Uterus (tissue), 4 donors: ENCODE measurements at places on chromosomes 11 and 22. TPM values are rescaled to one million over a fixed set of nuclear protein-coding genes. Genes with fewer than 3 reads are reported as not detected.

DNA sequence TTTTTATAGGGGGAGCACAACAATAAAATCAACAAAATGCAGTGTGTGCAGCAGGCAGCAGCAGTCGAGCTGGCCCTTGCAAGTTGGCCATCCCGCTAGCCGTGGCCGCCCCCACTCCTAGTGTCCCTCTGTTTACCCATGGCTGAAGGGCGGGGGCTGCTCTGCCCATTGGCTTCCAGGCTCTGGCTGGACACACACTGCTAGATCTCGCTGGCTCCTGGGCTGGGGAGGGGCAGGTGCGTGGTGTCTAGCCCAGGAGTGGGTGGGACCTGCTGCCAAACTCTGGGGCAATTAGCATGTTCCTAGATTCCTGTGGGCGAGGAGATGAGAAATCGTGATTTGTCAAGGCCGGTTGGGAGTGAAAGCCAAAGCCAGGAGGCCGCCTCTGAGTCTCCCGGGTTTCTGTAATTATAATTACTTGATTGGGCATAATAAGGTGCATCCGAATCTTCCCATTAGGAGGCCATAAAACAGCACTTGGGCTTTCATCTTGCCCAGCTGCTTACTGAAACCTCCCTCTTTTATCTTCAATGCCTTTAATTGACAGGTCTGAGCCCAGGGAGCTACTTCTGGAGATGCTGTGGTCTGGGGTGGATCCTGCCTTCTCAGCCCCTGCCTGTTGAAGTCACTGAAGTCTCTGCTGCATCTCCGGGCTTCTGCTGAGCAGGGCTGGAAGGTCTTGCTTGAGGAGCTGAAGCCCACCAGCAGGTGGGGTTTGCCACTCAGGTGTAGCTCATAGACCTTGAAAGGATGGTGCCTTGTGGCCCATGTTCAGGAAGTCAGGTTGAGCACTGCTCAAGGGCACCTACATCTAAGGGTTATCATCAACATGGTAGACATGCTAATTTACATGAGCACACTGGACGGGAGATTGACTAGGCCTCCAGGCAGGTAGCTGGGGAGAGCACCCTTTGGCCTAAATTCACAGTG is 44.5 kb upstream of the DKK3 start:
- no peak overlapping the region for H3K4me3 ChIP-seq
- H3K4me1 ChIP-seq: no peaks in the 10 kb centered on the region
- H3K27ac ChIP-seq: peak overlapping the region; percentile 56
- H3K27me3 ChIP-seq: no peaks in the 10 kb centered on the region
- H3K36me3 ChIP-seq: no peaks in the 10 kb centered on the region

DNA sequence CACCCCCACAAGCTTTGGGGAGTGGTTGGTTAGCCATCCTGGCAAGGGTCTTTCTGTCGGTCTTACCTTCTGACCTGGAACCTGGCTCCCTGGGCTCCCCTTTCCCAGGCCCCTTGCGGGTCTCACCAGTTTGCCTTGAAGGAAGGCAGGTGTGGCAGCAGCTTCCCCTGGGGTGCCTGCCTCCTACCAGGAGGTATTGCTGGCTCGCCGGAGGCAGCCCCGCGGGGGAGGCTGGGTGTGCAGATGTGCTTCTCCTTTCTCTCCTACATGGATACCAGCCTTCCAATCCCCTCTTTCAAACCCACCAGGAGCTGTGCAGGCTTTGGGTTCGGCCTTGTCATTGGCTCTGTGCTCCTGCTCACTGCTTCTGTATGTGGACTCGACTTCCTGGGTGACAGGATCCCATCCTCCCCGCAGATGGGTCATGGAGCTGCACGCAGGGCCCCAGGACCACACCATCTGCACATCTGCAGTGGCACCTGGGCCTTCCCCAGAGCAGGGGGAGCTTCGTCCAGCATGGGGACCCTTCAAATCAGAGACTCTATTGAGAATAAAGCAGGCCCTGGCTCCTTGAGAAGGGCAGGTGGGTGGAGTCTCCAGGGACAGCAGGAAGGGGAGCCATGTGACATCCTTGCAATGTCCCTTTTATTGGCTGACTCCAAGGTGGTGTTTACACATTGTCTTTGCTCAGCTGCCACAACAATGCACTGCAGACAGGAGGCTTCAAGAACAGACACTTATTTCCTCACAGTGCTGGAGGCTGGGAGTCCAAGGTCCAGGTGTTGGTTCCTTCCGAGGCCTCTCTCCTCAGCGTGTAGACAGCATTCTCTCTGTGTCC is 592.0 kb downstream of the BRD1 start:
- no peaks in the 10 kb centered on the region for H3K4me1 ChIP-seq
- no peak for DNase-seq
- no peaks in the 10 kb centered on the region for H3K27me3 ChIP-seq
- no peak overlapping the region for H3K27ac ChIP-seq
- no peak overlapping the region for H3K4me3 ChIP-seq

DNA sequence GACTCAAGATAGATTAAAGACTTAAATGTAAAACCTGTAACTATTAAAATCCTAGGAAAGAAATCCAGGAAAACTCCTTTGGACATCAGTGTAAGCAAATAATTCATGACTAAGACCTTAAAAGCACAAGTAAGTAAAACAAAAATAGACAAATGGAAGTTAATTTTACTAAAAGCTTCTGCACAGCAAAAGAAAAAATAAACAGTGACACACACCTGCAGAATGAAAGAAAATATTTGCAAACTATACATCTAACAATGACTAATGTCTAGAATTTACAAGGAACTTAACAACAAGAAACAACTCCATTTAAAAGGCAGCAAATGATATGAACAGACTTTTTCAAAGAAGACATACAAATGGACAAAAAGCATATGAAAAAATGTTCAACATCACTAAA is 359.1 kb downstream of the LUZP2 start:
- no peaks in the 10 kb centered on the region for H3K27me3 ChIP-seq
- no peak for DNase-seq
- no peak overlapping the region for H3K27ac ChIP-seq

- H3K27ac ChIP-seq: no peak overlapping the region
- no peaks in the 10 kb centered on the region for H3K4me1 ChIP-seq
- DNase-seq: no peak
- H3K27me3 ChIP-seq: no peaks in the 10 kb centered on the region
Observed at GRCh38 chr11:74519710-74520109, 26.2 kb upstream of the LIPT2 start.

DNA sequence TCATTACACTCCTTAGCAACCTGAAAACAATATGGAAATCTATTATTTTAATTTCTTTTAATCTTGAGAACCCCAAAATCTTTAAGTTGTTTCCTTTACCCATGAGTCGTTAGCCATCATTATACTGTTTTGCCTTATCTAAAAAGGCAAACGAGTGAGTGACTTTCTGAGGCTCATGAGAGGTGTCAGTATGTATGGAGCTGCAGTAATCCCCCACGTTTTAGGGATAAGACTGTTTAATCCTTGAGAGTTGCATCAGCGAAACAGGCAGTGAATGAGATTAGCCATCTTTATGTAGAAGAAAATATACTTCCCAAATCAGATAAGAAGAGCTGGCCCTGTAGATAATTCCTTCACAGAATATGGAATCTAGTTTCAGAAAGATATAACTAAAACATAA is 1147.0 kb downstream of the DLG2 start:
- no peak for DNase-seq
- H3K36me3 ChIP-seq: no peaks in the 10 kb centered on the region
- H3K27ac ChIP-seq: no peak overlapping the region
- H3K4me3 ChIP-seq: no peak overlapping the region
- no peaks in the 10 kb centered on the region for H3K27me3 ChIP-seq

- H3K4me1 ChIP-seq: peaks cover 3% of the 10 kb centered on the region
- no peak overlapping the region for H3K27ac ChIP-seq
- H3K4me3 ChIP-seq: no peak overlapping the region
- no peaks in the 10 kb centered on the region for H3K27me3 ChIP-seq
- H3K36me3 ChIP-seq: no peaks in the 10 kb centered on the region
Observed at GRCh38 chr11:64874308-64875240, 3.8 kb downstream of the EHD1 start.

DNA sequence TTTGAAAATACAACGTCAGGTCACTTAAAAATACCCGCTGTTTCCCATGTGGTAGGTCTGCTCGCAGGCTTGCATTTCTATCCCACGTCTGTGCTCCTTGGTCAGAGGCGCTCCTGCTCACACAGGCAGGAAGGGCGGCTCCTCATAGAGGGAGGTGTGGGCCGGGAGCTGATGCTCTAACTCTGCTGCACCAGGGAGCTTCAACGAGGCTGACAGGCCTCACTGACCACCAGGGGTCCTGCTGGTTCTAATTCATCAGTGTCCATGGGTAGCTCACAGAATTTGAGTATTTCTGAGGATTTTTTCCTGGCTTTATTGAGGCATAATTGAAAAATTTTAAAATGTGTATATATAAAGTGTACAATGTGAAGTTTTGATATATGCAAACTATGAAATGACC is 68.5 kb downstream of the PIWIL3 start:
- H3K36me3 ChIP-seq: no peaks in the 10 kb centered on the region
- no peaks in the 10 kb centered on the region for H3K4me1 ChIP-seq
- no peak for DNase-seq
- H3K27me3 ChIP-seq: no peaks in the 10 kb centered on the region

GRCh38 chr11:93221539-93221938 is 23.7 kb upstream of the SLC36A4 start:
- no peaks in the 10 kb centered on the region for H3K27me3 ChIP-seq
- H3K27ac ChIP-seq: no peak overlapping the region
- no peak overlapping the region for H3K4me3 ChIP-seq
- no peaks in the 10 kb centered on the region for H3K4me1 ChIP-seq

GRCh38 chr11:42951266-42951665 is 360.5 kb upstream of the API5 start:
- H3K27me3 ChIP-seq: no peaks in the 10 kb centered on the region
- no peak overlapping the region for H3K27ac ChIP-seq
- no peaks in the 10 kb centered on the region for H3K4me1 ChIP-seq
- H3K36me3 ChIP-seq: no peaks in the 10 kb centered on the region
- H3K4me3 ChIP-seq: no peak overlapping the region

DNA sequence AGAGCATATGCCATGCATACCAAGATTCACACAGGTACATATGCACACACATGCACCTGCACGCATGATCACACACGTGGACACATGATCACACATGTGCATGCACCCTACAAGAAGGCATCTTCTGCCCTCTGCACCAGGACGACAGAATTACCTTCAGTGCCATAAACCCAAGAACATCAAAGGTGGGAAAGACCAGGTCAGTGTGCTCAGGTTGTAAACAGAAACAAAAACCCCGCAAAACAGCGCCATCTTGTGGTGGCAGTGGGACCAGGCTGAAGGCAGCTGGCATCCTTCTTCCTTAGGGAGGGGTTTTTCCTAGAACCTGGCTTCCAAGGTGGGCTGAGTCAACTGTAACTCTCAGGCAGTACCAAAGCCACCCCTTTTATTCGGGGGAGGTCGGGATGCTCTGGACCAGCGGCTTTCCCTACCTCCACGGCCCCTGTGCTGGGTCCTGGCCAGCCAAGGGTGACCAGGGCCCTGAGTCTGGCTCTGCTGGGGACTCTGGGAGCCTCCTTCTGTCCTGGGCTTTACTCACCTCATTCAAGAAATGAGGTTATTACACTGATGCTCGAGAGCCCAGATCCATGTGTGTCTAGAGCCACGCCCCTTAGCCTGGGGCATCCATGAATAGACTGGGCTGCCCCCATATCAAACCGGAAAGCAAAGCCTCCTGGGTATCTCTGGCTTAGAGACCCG is 69.4 kb upstream of the FGF3 start:
- no peaks in the 10 kb centered on the region for H3K36me3 ChIP-seq
- H3K4me1 ChIP-seq: no peaks in the 10 kb centered on the region
- no peak overlapping the region for H3K4me3 ChIP-seq
- no peaks in the 10 kb centered on the region for H3K27me3 ChIP-seq
- peak; percentile 48 for DNase-seq

ZNF202 gene
- 7.9 TPM for total RNA-seq
